ENCODE measurements at places on chromosomes 3 and 15. TPM values are rescaled to one million over a fixed set of nuclear protein-coding genes. Genes with fewer than 3 reads are reported as not detected.

DNA sequence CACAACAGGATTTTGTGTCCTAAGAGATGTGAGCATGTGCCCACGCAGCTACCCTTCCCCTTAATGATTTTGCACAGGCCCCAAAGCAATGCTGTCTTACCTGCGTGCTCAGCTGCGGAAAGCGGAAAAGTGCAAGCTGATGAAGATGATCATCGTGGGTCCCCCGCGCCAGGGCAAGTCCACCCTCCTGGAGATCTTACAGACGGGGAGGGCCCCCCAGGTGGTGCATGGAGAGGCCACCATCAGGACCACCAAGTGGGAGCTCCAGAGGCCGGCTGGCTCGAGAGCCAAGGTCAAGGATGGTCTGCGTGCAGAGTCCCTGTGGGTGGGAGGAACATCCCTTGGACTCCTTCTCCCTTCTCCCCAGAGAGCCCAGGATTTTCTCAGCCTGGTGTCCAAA lies 103.1 kb downstream of the LRRK1 start:
- no peaks in the 10 kb centered on the region for H3K4me1 ChIP-seq
- no peak for DNase-seq
- no peak overlapping the region for H3K4me3 ChIP-seq
- no peaks in the 10 kb centered on the region for H3K27me3 ChIP-seq
- no peak overlapping the region for H3K27ac ChIP-seq
- H3K36me3 ChIP-seq, result no peaks in the 10 kb centered on the region

DNA sequence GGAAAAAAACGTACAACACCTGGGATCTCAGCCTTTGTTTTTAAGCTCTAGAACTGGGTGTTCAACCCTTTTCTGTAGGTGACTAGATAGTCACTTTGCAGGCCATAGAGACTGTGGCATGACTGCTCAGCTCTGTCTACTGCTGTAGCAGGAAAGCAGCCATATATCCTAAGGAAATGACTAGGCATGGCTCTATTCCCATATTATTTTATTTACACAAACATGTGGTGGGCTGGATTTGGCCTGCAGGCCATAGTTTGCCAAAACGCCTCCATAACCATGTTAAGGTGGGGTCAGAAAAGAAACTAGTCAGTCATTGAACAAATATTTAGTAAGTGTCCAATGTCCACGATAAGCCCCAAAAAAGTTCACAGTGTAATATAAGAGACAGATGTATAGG lies 452.5 kb downstream of the MCTP2 start:
- H3K27me3 ChIP-seq, result no peaks in the 10 kb centered on the region
- H3K27ac ChIP-seq, result no peak overlapping the region
- no peaks in the 10 kb centered on the region for H3K4me1 ChIP-seq
- no peak for DNase-seq

GRCh38 chr3:13040361-13041074 lies 32.7 kb downstream of the IQSEC1 start:
- no peaks in the 10 kb centered on the region for H3K4me1 ChIP-seq
- H3K4me3 ChIP-seq, result no peak overlapping the region
- DNase-seq, result no peak

DNA sequence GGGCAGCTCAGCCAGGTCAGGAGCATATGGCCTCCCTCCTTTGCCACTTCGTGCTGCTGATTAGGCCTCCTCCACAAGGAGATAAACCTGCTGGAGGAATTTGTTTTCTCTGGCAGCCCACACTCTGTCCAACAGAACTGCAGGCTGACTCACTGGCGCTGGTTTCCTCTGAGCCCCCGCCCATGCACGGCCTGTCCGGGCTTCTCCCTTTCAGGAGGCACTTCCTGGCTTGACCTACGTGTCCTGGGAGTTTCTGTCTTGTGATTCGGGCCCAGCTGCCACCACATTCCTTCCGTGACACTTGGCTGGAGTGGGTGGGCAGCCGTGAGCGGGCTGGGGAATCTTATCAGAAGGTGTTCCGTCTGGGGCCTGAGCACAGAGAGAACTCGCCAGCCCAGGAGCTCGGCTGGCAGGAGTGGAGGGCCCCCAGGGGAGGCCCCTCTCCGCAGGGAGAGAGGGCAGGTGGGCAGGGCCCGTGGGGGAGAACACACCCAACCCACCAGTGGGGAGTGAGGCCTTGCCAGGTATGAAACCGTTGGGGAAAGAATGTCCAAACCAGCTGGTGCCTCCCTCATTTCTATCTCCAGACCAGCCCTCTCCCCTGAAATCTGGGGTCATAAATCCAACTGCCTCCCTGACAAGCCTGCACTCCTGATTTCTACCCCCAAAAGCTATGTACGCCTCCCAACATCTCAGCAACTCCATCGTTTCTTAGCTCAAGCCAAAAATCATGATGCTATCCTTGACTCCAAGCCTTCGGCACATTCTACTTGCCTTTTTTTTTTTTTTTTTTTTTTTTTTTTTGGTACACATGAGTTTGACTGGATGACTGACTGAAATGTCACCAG lies 110.6 kb upstream of the MEF2A start:
- H3K36me3 ChIP-seq, result no peaks in the 10 kb centered on the region
- DNase-seq, result peak; percentile 52
- H3K27me3 ChIP-seq, result no peaks in the 10 kb centered on the region
- H3K4me1 ChIP-seq, result no peaks in the 10 kb centered on the region
- H3K4me3 ChIP-seq, result no peak overlapping the region
- no peak overlapping the region for H3K27ac ChIP-seq

The DUOXA2 gene
- 1.6 TPM for total RNA-seq

GRCh38 chr3:45635475-45636256 lies 41.1 kb downstream of the LIMD1 start:
- H3K27me3 ChIP-seq, result no peaks in the 10 kb centered on the region
- H3K27ac ChIP-seq, result peak overlapping the region; percentile 96

DNA sequence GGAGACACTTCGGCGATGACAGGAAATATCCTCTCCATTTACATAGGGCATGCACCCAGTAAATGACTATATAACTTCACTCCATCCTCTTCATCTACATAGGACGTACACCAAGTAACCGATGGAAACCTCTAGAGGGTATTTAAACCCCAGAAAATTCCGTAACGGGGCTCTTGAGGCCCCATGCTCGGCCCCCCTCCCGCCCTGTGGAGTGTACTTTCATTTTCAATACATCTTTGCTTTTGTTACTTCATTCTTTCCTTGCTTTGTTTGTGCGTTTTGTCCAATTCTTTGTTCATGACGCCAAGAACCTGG lies 7.5 kb upstream of the FAM107A start:
- no peaks in the 10 kb centered on the region for H3K36me3 ChIP-seq
- peak overlapping the region; percentile 43 for H3K4me3 ChIP-seq
- H3K4me1 ChIP-seq, result peaks cover 9% of the 10 kb centered on the region
- H3K27me3 ChIP-seq, result no peaks in the 10 kb centered on the region

- no peaks in the 10 kb centered on the region for H3K27me3 ChIP-seq
- H3K4me3 ChIP-seq, result no peak overlapping the region
- no peaks in the 10 kb centered on the region for H3K36me3 ChIP-seq
Measured at GRCh38 chr15:70152070-70152480, 54.4 kb upstream of the TLE3 start.

DNA sequence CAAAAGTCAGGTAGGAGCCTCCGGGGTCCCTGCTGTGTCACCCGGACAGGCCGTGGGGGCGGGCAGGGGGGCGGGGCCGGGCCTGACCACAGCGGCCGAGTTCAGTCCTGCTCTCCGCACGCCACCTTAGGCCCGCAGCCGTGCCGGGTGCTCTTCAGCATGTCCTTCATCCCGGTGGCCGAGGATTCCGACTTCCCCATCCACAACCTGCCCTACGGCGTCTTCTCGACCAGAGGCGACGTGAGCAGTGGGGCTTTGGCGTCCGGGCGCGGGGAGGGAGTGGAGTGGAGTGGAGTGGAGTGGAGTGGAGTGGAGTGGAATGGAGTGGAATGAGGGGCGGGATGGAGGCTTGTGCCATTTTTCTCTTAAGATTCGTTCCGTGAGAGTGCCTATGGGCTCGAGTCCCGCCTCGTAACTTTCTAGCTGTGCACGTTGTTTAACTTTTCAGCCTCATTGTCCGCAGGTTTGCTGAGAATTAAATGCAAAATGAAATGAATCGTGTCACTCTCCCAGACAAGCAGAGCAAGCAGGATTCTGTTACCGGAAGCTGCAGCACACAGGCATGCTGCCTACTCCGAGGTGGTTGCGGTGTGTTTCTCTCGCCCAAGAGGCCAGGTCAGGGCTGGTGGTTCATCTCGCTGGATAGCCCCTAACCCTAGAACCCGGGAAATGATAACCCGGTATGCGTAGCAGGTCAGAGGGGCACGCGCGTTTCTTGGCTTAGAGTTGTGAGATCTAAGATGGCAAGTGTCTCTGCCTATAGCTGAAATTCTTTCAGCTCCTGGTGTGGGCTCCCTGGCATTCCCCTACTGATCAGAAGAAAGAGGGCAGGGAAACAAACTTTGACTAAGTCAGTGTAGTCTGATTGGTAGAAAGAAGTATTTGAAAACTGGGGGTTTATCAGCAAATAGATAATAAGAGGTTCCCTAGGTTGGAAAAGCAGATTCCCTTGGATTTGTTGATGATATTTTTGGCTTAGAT lies at the start of gene FAH:
Gene FAH (plus strand): TSS at position 104 of the 981 bp plus-strand sequence. CDS start 56 bp downstream, at position 160.
- H3K36me3 ChIP-seq, result no peaks in the 10 kb centered on the region
- no peak within 1 kb of the TSS for H3K27ac ChIP-seq
- DNase-seq, result peak; percentile 18
- H3K27me3 ChIP-seq, result no peaks in the 10 kb centered on the region

GRCh38 chr3:54771050-54771449 lies 156.8 kb downstream of the LRTM1 start:
- no peak overlapping the region for H3K27ac ChIP-seq
- H3K4me3 ChIP-seq, result no peak overlapping the region
- H3K4me1 ChIP-seq, result no peaks in the 10 kb centered on the region
- DNase-seq, result no peak

GRCh38 chr3:67831262-67831661 lies 176.8 kb upstream of the SUCLG2 start:
- H3K27me3 ChIP-seq, result no peaks in the 10 kb centered on the region
- no peak overlapping the region for H3K4me3 ChIP-seq
- H3K27ac ChIP-seq, result no peak overlapping the region
- no peaks in the 10 kb centered on the region for H3K36me3 ChIP-seq
- H3K4me1 ChIP-seq, result no peaks in the 10 kb centered on the region

The ANKRD34C gene
- not detected for total RNA-seq

The SQOR gene
- total RNA-seq, result 5.0 TPM

DNA sequence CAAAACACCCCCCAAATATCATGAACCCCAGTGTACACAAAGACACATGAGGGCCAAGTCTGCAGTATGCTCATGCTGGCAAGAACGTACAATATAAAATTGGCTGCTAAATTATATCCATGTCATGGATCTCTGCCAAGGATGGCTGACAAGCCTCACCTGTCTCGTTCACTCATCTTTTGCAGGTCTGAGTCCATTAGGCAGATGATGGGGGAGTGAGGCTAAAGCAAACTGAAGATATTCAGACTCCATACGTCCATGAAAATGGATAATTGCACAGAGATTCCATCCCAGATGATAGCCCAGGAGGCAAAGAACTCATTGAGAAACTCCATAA lies 122.3 kb upstream of the PTPRG start:
- H3K36me3 ChIP-seq, result no peaks in the 10 kb centered on the region
- no peak overlapping the region for H3K4me3 ChIP-seq
- H3K27ac ChIP-seq, result peak overlapping the region; percentile 72
- no peaks in the 10 kb centered on the region for H3K27me3 ChIP-seq
- peaks cover 35% of the 10 kb centered on the region for H3K4me1 ChIP-seq
- DNase-seq, result no peak

DNA sequence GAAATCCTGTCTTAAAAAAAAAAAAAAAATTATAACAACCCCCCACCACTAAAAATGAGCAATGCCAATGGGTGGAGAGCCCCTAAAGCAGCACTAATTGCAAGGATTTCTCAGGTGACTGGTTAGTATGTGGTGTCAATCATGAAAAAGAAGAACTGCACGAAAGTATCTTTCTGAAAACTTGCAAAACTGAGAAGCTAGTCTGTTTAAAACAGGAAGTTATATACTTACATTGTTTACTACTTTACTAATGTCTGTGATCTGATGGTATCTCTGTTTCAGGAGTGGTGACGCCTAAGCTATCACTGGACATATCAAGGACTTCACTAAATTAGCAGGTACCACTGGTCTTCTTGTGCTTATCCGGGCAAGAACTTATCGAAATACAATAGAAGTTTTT lies at the start of gene CCR3:
Gene CCR3 (plus strand): TSS at position 341 of the 400 bp plus-strand sequence. CDS start 22,699 bp downstream, outside the sequence.
- no peaks in the 10 kb centered on the region for H3K4me1 ChIP-seq
- no peaks in the 10 kb centered on the region for H3K36me3 ChIP-seq
- H3K27ac ChIP-seq, result no peak within 1 kb of the TSS
- no peak for DNase-seq
- no peaks in the 10 kb centered on the region for H3K27me3 ChIP-seq

DNA sequence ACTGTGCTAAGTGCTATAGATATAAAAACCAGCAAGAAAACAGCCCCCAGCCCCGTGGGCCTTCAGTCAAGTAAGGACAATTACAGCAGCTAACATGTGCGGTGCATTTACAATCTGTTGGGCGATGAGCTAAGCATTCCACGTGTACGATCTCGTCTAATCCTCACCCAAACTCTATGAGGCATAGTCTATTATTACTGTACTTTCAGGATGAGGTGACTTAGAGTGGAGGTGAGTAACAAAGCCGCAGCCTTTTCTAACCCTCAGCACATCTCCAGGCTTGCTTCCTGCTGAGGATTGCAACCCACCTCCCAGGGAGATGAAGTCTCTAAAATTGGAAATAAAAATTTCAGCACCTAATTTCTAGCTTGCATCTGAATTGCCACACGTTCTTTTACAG lies 53.2 kb upstream of the MCF2L2 start:
- H3K4me1 ChIP-seq, result no peaks in the 10 kb centered on the region
- H3K4me3 ChIP-seq, result no peak overlapping the region
- no peak for DNase-seq
- H3K27me3 ChIP-seq, result no peaks in the 10 kb centered on the region
- no peaks in the 10 kb centered on the region for H3K36me3 ChIP-seq
- no peak overlapping the region for H3K27ac ChIP-seq

DNA sequence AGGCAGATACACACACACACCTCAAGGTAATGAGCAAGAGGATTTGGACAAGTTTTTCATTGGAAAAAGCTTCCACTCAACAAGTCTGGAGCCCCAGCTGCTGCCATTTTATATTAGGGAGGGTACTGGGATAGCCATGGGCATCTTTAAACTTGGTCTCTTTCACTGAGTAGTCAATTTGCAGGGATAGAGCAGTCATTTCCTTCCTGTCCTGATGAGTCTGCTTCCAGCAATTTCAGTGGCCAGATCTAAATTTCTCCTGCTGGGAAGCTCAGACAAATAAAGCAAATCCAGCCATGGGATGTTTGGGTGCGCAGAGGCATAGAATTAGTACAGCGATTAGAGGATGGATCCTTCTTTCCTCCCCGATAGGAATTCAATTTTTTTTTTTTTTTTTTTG lies 874 bp upstream of the ERC2 start:
- no peaks in the 10 kb centered on the region for H3K4me1 ChIP-seq
- H3K4me3 ChIP-seq, result no peak overlapping the region
- no peak overlapping the region for H3K27ac ChIP-seq
- no peaks in the 10 kb centered on the region for H3K36me3 ChIP-seq
- no peaks in the 10 kb centered on the region for H3K27me3 ChIP-seq

The OSTN gene
- not detected for total RNA-seq

The CATSPER2 gene
- 1.4 TPM for total RNA-seq

GRCh38 chr3:160471892-160472291 lies 22.3 kb upstream of the TRIM59 start:
- no peaks in the 10 kb centered on the region for H3K4me1 ChIP-seq
- no peak for DNase-seq

All from Caco-2 (cell line).